ENCODE measurements at places on chromosomes 13 and 19. TPM values are rescaled to one million over a fixed set of nuclear protein-coding genes. Genes with fewer than 3 reads are reported as not detected.
A peak's percentile ranks its signal among the peaks of the same experiment; 100 is the strongest.

LYPD5 gene
- 0.89 TPM for total RNA-seq

METTL21C gene
- not detected for total RNA-seq

- DNase-seq: peak; percentile 13
Observed at GRCh38 chr19:53874606-53874990, 6.9 kb downstream of the MYADM start.

DNA sequence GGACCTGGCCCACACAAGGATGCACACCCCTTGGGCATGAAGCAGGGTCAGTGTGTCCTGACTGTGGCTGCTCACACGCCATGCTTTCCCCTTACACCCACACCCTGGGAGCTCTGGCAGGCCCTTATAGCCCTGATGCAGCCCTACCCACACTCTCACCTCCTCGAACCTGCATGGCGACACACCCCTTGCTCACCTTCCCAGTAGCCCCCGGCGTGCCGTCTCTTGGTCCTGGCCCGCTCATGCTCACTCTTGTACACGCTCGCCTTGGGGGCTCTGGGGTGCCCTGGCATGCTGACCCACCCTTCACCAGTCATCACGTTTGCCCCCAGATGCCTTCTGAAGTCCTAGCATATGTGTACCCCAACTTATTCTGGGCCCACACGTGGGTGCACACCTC, 56.1 kb downstream of the MAP4K1 start:
- DNase-seq: no peak

- no peak for DNase-seq
Observed at GRCh38 chr13:45068036-45069001, 52.0 kb upstream of the GTF2F2 start.

- no peak for DNase-seq
Observed at GRCh38 chr13:93708308-93709075, 481.9 kb downstream of the GPC6 start.

- DNase-seq: no peak
Observed at GRCh38 chr13:110478405-110479214, 82.9 kb downstream of the RAB20 start.

DNA sequence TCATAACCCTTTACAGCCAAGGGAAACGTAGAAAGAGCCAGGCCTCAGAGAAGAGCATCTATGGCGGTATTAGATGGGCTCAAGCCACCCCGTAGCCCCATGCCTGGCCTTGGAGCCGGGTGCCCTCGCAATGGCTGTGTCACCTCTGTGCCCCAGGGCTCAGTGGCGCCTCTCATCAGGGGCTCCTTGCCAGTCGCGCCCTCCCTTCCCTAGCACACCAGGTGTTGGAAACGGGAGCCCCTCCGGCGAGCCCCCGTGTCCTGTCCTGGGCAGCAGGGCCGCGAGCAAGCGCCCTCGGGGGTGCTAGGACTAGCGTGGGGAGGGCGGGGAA, 453 bp downstream of the ZNF256 start:
- DNase-seq: no peak

MRI1 gene
- 15.2 TPM for total RNA-seq

- DNase-seq: no peak
Observed at GRCh38 chr13:85379433-85379832, 419.8 kb downstream of the SLITRK6 start.

- no peak for DNase-seq
Observed at GRCh38 chr19:55333870-55334269, 5.8 kb upstream of the KMT5C start.

SYCN gene
- total RNA-seq: not detected

DNA sequence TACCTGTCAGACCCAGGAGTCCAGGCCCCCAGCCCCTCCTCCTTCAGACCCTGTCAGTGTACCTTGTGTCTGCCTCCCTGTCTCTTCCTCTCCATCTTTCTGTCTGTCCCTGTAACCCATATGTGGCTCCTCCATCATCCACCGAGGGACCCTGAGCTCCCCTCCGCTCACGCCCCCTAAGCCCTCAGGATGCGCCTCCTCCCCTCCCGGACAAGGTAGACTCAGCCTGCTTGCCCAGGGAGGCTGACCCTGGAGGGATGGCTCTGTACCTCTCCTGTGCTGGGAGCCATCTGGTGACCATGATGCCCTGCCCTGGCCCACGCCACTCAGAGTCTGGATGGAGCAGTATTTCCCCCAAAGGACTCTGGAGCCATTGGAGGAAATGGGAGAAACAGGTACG, 1.0 kb upstream of the CAPN12 start:
- DNase-seq: peak; percentile 25

PROZ gene
- not detected for total RNA-seq

TMEM91 gene
- total RNA-seq: 3.5 TPM

DNA sequence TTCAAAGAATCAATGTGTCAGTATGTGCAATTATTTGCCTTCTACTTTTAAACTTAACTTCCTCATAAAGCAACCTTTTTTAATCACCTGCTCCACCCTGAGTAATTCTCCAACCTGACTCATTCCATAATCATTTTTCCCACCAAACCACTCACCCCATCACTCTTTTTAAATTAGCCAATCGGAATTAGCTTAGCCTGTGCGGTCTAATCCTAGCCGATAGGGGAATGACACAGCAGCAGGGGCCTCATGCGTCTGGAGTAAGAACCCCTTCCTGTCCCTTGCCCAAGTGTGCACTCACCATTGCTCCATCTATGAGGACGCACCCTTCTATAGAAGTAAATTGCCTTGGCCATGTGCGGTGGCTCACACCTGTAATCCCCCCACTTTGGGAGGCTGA, 27.4 kb upstream of the ZNF83 start:
- no peak for DNase-seq

DNA sequence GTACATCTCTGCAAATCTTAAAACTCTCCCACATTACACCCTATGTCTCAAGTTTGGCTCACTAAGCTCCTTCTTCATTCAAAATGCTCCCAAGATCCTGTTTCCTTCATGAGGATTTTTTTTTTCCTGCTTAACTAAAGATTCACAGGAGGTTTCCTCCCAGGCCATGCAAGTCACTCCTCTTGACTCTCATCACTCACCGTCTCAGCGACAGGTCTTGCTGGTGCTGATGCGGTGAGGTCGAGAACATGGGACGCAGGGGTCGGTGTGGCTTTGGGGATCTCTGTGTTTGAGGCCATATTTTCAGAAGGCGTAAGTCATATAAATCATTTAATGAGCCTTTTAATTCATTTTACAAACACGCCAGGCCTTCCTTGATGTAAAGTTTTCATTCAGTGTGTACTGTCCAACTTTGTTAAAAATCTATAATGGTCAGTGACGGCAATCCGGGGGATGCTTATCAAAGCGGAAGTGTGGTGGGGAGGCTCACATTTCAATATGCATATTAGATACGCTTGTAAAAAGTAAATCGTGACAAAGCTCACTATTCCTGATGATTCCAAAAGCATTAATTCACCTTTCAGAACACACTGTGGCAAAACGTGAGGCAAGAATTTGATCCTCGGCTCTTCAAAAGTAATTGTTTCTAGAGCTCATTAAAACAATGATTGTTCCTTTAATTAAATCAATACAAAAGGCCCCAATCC, 20.4 kb downstream of the EFNB2 start:
- DNase-seq: no peak

GRCh38 chr19:12720851-12721655, 2.7 kb downstream of the TNPO2 start:
- DNase-seq: peak; percentile 53

DNA sequence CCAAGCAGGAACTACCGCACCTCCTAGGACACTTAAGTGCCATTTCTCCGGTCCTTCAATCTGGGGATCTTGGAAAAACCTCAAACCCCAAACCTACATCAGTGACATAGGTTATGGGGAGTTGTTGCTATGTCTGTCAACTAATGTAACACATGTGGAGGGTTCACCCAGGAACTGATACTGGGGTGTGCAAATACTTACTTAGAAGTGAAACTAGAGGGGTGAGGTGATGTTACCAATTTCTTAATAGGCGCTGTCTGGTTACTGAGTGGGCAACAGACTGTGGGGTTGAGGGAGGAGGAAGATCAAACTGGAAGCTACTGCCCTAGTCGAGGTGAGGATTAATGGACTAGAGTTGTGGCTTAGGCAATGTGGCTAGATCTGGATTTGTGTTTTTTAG, 1.9 kb downstream of the ZNF586 start:
- DNase-seq: no peak

ZNF85 gene
- 2.2 TPM for total RNA-seq

CATSPERD gene
- not detected for total RNA-seq

DNA sequence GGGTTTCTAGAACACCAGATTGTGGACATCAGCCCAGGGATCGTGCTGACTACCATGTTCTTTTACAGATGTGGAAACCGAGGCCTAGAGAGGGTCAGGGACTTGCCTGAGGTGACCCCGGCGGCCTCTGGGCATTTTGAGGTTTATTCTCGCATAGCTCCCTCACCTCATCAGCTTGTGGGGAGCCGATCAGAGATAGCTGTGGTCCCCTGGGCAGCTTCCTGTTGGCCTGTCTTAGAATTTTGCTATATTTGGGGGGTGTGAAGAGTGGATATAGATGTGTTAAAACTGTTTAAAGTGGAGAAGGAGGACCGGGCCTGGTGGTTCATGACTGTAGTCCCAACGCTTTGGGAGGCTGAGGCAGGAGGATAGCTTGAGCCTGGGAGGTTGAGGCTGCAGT, 6.9 kb downstream of the ARHGEF1 start:
- DNase-seq: no peak

DNA sequence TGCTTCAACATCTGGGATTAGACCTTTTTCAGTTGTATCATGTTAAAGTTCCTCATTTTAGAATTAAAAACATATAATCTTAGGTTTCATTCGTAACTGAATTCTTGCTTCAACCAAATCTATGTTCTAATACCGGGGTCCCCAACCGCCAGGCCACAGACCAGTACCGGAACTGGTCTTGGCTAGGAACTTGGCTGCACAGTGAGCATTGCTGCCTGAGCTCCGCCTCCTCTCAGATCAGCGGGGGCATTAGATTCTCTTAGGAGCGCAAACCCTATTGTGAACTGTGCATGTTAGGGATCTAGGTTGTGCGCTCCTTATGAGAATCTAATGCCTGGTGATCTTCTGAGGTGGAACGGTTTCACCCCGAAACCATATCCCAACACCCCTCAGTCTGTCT, 19.2 kb downstream of the ITM2B start:
- DNase-seq: no peak

ERICH4 gene
- total RNA-seq: not detected

TGFBR3L gene
- total RNA-seq: 10.9 TPM

DNA sequence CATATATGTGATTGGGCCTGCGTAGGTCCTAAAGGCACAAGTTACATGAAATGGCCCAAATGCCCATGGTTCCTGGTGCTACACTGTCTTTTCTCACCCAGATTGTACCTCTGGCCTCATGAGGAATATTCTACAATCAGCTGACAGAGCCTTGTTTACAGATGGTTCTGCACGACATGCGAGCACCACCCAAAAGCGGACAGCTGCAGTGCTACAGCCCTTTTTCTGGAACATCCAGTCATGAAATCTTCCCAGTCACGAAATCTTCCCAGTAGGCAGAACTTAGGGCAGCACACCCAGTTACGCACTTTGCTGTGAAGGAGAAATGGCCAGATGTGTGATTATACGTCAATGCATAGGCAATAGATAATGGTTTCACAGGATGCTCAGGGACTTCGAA, 7.7 kb upstream of the ELF1 start:
- no peak for DNase-seq

DNA sequence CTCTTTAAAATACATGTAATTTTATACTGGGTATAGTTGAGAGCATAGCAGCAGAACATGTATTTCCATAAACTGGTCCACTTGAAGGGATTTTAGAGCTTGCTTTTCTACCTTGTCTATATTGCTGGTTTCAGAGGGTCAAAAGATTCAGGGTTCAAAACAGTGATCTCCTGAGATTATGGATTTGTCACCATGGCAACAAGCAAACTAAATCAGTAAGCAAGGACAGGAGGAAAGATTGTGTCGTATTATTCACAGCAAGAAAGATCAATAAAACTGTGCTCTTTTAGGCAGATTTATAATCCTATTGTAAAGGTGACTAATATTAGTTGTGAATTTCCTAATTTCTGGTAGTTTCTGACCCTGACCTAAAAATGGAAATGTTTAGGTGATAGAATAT, 496.4 kb downstream of the LMO7 start:
- no peak for DNase-seq

DNA sequence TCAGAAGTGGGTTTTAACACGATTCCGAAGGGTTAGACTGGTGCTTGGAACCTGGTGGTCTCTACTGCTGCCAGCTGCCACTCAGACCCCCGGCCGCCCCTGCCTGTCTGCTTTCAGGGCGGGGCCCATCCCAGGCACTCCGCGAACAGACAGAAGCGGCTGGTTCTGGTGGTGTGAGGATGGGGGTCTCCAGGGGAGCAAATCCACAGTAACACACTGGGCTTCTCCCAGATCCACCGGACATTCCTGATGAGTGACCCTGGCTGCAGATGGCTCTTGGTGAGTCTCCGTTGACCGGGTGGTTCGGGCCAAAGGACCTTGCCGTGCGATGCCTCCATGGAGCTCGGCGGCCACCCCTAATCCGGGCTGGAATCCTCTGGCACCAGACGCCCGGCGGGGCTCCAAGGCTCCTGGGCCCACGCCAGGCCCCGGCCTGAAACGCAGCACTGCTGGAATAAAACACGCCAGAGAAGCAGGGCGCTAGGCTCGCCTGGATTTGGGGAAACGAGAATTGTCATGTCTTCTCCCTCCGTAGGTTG, 2.1 kb upstream of the PTBP1 start:
- peak; percentile 73 for DNase-seq

DNA sequence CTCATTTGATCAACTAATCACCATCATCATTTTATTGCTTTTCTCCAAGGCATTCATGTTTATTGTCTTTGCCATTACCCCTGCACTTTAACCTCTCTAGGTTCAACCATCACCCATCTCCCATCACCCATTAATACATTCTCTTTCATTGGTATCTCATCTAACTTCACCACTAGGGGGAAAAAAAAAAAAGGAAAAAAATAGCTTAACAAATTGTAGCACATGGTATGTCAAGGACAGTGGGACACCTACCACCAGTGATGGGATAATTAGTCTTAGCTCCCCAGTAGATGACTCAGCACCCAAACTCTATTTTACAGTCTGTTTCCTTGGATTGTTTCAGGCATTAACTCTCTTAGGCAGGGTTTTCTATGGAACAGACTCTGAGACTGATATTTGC, 1770.2 kb upstream of the MIR17HG start:
- no peak for DNase-seq

GRCh38 chr19:56643460-56643955, 549 bp downstream of the SMIM17 start:
- DNase-seq: no peak

ZNF121 gene
- total RNA-seq: 16.7 TPM

Data from Right ventricle myocardium superior (tissue), 1 donor.